ENCODE measurements at places on chromosomes 3 and 15.

DNA sequence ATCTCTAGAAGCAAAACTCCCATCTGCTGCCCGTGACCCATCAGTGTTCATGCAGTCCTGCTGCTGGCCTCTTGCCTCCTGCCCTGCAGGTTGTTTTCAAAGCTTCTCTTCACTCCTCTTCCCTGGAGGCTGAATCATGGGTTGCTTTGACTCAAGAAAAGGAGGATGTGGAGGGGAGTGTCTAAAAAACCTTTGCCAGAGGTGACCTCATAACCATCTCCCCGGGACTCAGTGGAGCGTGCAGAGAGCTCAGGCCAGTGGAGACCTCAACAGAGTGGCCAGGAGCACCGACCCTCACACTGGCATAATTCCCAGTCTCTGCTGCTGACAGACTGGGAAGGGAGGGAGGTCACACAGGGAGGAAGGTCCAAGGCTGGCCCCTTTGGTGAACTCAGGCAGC is 60.9 kb upstream of the ITGA11 start:
- no peak for DNase-seq

DNA sequence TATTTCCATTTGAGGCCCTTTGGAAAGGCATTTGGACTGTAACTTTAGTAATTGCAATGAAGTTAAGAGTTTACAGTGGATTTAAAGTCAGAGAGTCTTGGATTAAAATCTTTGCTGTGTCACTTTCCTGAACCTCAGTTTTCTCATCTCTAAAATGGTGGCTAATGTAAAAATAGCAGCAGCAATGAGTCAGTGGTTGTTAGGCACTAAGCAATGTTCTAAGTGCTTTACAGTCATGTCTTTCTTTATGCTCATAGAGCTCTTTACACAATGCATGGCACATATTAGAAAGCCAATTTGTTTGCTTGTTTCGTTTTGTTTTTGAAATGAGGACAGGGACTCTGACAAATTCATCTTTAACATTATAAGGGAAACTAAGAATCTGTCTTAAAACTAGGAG is 222.7 kb upstream of the DNAJC19 start:
- no peak for DNase-seq

DNA sequence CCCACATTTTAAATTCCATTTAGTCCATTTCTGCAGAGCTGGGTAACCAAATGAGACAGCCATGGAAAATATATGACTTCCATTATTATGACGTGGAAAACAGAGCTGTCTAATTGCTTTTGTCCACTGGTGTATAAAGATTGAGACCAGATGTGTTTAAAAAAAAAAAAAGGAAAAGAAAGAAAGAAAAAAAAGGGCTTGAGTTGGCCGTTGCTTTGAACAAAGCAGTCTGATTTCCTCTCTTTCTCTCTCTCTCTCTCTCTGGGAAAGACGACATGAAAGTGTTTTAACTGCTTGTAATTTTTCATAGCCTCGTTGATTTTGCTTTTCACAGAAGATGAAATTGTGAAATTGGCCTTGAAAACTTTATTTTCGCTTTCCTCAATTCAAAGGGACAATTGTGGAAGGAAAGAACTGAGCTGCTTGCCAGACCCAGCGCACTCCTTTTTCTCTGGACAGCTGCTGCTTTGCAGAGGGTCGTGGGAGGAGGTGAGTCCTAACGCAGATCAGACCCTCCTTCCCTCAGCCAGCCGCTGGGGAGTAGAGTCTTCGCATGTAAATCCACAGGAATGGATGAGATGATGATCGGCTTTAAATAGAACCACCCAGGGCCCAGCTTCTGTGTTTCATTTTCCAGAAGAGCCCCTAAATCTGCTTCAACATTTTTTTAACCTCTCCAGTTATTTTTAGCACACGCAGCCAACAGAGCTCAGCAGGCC is 42.8 kb upstream of the UBE2E1 start:
- DNase-seq, result peak; percentile 72

DNA sequence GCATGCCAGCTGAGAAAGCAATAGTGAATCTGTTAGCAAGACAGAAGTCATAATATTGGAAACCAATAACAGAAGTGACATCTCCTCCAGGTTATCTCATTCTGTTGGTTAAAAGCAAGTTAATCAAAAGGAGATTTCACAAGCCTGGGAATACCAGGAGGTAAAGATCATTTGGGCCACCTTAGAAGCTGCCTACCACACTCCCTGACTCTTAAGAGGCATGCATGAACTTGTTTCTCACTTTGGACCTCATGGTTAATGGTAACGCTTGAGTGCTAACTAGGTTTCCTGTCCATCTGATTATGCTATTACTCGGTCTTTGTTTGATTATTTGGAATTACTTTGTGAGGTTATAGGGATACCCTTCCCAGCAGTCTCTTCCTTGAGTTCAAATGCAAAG is 650.8 kb upstream of the SGO1 start:
- DNase-seq, result no peak

GRCh38 chr3:18112674-18113375 is 312.3 kb downstream of the SATB1 start:
- DNase-seq, result no peak

GRCh38 chr3:34056181-34056910 is 257.9 kb downstream of the PDCD6IP start:
- DNase-seq, result no peak

Measured in umbilical cord (tissue), 2 donors.